NK-92 treated with Interleukin-12 subunit alpha and Interleukin-12 subunit beta, amount 100 ng/mL, for 24 hours (cell line): ENCODE measurements at places on chromosomes 13 and 19.

DNA sequence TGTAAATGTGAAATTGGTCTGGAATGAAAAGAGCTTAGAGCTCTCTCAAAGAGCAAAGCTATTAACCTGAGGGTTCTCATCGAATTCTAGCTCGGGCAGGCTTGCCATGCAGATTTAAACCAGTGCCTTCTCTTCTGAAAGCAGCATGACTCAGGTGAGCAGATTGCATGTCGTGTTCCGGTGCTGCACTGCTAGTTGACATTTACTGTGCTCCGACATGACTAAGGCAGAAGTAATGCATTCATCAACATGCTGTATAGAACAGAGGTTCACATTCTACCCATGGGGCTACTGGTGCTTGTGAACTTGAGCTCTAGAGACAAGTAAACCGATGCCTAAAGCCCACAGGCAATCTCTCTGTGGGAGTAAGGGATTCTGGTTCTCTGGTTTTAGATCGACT, 947.7 kb downstream of the EFNB2 start:
- no peak for DNase-seq

- DNase-seq, result no peak
These were observed 503 bp upstream of the SLC7A9 start for GRCh38 chr19:32869966-32870573.

DNA sequence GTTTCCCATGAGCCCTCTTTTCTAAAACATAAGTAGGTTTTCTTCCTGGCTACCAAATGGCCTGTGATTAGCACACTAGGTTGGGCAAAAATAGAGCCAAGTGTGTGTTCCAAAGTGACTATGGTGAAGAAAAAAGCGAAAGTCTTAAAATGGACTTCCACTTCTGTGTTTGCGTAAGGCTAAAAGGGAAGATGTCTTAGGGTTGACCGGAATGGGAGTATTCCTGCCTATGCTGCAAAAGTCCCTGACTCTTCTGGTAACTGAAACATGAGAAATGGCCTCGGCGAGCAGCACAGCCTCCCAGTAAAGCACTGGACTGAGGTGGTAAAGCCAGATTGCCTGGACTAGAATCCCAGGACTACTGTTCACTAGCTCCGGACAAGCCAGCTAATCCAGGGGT, 2.4 kb upstream of the FPR1 start:
- no peak for DNase-seq

DNA sequence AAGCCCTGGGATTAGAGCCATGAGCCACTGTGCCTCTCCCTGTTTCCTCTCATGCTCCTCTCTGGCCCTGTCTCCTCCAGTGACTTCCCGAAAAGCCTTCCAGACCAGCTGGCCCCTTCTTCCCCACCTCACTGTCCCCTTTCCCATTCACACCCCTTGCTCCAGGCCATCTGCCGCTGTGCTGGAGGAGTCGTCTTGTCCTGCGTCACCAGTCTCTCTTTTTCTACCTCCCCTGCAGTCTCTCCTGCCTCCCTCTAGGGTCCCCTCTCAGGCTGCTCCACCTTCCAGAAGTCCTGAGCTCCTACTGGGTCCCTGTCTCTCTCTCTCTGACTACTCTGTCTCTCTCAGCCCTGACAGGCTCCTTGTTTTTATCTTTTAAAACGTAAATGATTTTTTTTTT, 5.3 kb upstream of the FFAR1 start:
- no peak for DNase-seq

- no peak for DNase-seq
These were observed 249.2 kb downstream of the SHISA2 start for GRCh38 chr13:25802579-25802978.

GRCh38 chr13:113513761-113514160, 23.2 kb upstream of the DCUN1D2 start:
- DNase-seq, result no peak

DNA sequence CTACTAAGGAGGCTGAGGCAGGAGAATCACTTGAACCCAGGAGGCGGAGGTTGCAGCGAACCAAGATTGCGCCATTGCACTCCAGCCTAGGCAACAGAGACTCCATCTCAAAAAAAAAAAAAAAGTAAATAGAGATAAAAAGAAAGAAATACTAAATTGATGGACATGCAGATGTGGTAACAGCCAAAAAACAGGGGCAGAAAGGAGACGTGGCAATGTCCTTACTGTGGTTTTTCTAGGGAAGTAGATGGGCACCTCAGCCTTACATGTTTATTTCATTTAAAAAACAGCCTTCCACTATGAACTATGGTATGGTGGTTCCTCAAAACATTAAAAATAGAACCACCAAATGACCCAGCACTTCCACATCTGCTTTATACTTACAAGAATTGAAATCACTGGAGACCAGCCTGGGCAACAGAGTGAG, 6.5 kb upstream of the EIF3G start:
- DNase-seq, result no peak

- DNase-seq, result no peak
These were observed 318.3 kb downstream of the FOXO1 start for GRCh38 chr13:40348096-40348679.

- no peak for DNase-seq
These were observed 52.8 kb upstream of the ARHGEF7 start for GRCh38 chr13:111062305-111062704.

DNA sequence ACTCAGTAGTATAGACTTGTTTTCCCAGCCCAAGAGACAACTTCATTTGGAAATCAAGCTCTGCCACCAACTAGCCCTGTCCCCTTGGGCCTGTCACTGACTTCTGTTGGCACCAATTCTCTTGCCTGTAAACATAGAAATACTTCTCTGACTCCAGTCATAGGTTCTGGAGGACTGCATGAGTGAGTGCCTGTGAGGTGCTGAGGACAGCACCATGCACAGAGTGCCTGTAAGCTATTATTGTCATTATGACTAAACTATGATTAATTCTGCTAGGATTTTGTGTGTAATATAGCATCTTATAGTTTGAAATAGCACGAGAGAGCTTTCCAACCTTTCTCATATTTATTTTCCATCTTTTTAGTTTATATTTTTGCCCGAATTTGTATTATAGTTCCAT, 247.9 kb downstream of the MYO16 start:
- no peak for DNase-seq

DNA sequence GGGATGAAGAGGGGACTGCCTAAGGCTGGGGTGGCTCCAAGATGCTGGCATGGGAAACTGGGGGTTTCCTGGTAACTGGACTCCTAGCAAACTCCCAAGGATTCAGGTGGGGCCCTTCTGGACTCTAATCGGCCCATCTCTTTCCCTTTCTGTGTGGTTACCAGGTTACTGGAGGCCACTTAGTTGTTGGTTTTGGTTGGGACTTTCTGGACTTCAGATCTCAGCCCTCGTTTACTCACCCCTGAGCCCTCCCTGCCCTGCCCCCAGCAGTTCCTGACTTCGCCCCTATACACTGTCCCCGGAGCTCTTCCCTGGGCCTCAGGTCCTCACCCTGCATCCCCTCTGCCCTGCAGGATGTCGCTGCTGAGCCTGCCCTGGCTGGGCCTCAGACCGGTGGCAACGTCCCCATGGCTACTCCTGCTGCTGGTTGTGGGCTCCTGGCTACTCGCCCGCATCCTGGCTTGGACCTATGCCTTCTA, 328 bp downstream of the CYP4F12 start:
- DNase-seq, result no peak

DNA sequence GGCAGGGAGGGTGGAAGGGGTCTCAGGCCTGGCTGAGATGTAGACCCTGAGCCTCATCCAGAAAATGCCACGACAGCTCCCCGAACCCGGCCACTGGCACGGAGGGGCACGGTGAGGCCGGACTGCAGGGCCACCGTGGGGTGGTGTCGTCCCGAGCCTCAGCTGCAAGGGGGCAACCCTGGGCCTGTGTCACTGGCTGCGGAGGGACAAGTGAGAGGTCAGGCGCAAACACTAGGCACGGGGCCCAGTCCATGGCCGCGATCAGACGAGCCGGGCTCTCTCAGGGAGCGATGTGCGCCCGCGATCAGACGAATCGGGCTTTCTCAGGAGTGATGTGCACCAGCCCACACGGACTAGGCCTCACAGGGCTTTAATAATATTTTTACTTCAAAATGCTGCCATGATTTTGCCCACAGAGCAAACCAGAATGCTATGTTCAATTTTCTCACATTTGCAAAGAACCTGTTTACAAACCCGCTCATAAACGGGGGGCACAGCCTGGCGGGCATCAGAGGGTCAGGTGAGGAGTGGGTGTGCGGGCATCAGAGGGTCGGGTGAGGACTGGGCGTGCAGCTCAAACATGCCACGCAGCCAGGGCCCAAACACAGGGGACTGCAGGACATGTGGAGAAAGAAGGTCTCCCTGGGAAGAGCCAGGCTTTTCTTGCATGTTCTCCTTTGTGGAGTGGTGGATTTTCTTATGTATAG, 42.6 kb upstream of the C13orf46 start:
- DNase-seq, result no peak

DNA sequence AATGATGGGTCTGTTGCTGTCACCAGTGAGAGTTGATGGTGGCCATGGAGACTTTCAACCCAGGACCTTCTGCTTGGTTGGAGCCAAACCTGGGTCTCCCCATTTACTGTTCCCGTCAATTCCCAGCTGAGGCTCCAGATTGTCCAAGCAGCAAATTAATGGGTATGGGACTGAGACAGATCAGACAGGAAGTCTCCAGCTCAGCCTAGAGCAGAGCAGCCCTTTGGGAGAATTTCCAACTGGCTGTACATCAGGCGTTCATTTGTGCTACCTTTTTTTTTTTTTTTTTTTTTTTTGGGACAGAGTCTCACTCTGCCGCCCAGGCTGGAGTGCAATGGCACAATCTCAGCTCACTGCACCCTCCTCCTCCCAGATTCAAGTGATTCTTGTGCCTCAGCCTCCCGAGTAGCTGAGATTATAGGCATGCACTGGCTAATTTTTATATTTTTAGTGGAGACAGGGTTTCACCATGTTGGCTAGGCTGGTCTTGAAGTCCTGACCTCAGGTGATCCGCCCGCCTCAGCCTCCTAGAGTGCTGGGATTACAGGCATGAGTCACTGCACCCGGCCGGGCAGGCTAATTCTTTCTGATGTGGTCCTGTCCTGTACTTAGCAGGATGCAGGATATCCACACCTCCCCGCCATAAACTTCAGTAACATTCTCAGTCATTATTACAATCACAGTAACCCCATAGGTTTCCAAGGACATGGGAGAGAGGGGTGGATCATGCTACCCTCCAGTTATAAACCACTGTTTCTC, 9.3 kb downstream of the MAP3K10 start:
- no peak for DNase-seq

DNA sequence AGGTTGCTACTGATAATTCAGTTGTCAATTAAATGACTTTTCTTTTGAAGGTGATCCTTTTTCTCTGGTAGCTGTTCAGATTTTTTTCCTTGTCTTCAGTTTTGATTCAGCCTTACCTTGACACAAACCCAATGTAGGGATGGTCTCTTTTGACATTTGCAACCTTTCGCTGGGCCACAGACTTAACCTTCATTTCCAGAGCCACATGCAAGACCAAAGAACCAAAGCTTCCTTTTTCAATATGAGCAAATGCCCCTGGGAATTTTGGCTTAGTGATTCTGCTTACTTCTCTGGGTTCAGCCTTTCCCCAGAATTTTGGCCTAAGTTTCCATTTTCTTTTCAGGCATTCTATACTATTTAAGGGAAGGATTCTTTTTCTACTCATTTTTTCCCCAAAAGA, 19.6 kb downstream of the SIGLEC5 start:
- DNase-seq, result no peak

GRCh38 chr13:62209529-62209928, 793.9 kb upstream of the PCDH20 start:
- DNase-seq, result no peak

GRCh38 chr19:4015705-4016402, 8.3 kb downstream of the PIAS4 start:
- DNase-seq, result no peak

GRCh38 chr13:50917572-50917971, 8.0 kb downstream of the RNASEH2B start:
- DNase-seq, result no peak

DNA sequence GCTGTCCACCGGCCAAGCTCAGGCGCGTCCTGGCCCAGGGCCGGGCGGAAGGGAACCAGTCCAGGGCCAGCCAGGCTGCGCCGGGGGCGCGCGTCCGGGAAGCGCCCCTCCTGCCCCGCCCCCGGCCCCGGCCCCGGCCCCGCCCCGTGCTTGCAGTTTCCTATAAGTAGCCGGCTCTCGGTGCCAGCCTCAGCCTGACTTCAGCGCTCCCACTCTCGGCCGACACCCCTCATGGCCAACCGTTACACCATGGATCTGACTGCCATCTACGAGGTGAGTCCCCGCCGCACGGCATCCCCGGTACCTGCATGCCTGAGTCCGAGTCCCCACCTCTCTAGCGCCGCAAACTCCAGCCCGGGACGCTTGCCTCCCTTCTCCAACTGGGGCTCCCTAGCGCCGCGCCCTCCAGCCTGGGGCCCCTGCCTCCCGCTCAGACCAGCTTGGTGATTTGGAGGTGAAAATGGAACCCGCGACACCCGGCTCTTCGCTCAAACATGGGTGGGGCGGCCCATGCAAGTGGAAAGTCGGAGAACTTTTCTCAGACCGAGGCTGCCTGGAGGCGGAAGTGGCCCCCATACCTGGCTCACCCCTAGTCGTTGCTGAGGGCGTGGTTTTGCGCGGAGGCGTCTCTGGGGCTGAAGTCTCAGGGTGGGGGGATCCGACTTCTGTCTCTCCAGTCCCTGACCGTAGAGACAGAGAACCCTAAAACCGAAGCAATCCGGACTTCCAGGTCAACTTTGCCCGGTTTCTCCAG, at the start of gene ZFP36:
TSS of gene ZFP36 (plus strand) at position 192 of the 754 bp plus-strand sequence. CDS start at position 250, 58 bp downstream.
- peak; percentile 90 for DNase-seq
